ENCODE measurements at places on chromosomes 6 and 20. TPM values are rescaled to one million over a fixed set of nuclear protein-coding genes. Genes with fewer than 3 reads are reported as not detected.

The EDN3 gene
- total RNA-seq, result 1.6 TPM

The TINAG gene
- not detected for total RNA-seq

The CASS4 gene
- 0.08 TPM for total RNA-seq

The GJA1 gene
- 76.3 TPM for total RNA-seq

The BPIFB3 gene
- total RNA-seq, result not detected

The HLA-DQB2 gene
- total RNA-seq, result not detected

The PTGIS gene
- not detected for total RNA-seq

The DEFB124 gene
- total RNA-seq, result not detected
